ENCODE measurements at places on chromosomes 11 and 22.

DNA sequence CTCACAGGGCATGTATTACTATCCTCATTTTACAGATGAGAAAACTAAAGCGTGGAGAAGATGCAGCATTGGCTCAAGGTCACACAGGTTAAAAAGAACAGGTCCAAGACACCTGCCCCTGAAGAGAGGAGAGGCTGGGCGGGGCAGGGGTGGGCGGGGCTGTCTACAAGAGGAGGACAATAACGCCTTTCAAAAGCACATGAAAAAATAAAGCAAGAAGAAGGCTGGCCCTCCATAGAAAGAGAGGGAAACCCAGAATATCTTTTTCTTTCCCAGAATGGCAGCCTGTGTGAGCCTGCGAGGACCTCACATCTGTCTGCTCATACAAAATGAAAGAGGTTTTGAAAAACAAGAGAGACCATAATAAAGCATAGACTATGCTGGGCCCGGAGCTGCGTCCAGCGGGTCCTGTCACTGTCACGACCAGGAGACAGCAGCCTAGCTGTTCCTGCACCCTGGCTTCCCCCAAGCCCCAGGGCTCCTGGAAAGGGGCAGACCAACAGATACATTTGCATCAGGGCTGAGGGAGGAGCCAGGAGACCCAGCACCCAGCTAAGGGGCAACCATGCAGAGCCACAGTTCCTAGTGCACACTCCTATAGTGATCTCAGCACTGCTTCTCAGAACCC, 61.6 kb downstream of the DSCAML1 start:
- DNase-seq = no peak

DNA sequence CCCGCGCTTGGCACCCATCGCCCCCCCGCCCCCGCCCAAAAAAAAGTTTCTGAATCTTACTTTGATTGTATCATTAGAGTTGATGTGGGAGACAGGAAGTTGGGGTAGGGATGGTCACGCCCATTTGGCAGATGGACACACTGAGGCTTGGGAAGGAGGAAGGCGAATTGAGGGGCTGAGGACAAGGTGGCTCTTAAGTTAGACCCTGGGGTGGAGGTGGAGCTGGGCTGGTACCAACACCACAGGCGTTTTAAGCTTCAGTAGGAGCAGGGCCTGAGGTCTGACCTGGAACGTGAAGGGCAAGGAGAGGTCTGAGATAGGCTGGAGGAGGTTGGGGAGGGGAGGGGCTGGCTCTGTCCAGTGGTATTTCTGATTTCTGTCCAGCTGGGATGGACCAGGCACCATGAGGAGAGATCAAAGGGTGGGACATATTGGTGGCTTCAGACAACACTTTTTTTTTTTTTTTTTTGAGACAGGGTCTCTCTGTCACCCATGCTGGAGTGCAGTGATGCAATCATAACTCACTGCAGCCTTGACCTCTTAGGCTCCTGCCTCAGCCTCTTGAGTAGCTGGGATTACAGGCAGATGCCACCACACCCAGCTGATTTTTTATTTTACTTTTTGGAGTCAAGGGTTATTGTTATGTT, 799 bp upstream of the CDC42BPG start:
- no peak for DNase-seq

DNA sequence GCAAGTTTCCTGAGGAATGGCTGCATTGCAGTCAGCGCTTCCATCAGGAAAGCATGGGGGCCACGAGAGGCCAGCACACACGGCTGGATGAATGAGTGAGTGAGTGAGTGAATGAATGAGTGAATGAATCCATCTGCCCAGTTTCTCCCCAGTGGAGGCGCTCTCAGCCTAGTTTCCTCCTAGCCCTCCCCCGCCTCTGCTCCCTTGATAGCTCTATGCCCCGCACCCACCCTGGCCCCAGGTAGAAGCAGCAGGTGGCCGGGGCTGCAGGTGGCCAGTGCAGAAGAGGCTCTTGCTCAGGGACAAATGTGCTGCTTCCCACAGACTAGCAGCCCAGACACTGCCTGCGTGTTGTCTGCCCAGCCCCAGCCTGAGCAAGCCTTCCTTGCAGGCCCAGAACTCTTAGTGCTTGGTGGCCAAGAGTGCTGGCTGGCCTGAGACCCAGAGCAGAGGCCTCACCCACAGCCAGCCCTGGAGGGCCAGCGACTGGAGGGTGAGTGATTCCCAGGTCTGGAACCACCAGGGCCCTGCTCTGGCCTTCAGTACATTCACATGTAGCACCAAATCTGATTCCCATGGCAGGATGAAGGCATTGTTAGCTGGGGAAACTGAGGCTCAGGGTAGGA, 31.1 kb upstream of the PDGFB start:
- DNase-seq = no peak

GRCh38 chr11:48079596-48079995, 99.2 kb downstream of the PTPRJ start:
- no peak for DNase-seq

- no peak for DNase-seq
Observed at GRCh38 chr11:131691181-131692041, 321.0 kb downstream of the NTM start.

DNA sequence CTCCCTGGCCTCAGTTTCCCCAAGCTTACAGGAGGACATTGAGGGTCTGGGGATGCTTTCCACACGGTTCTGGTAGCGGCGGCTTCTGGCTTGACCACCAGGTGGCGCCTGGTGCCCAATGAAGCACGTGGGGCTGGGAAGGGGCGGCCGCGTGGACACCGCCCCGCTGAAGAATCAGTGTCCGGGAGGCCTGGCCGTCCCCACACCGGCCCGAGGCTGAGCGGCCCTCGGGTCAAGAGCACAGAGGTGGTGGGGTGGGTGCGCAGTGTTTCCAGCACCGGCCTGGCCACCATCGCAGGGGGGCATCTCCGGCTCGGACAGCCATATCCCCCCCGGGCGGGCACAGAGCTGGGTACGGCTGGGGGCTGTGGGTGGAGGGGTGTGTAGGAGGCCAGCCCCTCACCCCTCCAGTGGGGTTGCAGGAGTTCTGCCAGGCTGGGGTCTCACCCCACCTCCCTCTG, 27.8 kb upstream of the PPARA start:
- no peak for DNase-seq

- DNase-seq = no peak
Observed at GRCh38 chr11:125365196-125365931, 130.7 kb downstream of the FEZ1 start.

DNA sequence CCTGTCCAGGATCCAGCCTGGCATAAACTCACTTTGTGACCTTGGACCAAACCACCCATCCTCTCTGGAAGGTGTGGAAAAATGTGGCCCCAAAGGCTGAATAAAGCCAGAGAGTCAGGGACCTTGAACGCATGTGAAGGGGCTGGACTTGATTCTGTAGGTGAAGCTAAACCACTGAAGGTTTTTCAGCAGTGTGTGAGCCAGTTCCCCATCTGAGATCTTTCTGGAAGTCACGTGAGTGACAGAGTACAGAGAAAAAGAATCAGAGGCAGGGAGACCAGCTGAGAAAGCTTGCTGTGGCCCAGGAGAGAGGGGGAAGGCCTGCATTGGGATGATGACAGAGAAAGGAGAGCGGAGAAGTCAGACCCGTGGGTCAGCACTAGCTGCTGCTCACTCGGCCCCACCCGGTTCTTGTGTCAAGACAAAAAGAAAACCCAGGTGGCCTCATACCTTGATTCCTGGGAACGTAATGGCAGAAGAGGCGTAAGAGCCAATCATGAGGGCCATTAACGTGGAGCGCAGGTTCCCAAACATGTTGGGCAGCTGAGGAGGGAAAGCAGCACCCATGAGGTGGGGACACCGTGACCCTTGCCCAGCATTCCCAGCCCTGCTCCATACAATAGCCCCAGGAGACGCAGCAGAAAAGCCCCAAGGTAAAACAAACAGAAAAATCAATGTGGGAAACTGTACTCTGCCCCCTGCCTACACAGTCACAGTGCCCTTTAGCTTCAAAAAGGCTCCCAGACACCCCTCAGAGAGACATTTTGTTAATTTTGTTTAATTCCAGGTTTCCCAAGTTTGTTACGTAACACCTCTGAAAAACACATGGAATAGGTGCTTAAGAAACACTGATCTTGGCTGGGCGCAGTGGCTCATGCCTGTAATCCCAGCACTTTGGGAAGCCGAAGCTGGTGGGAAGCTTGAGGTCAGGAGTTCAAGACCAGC, 17.9 kb downstream of the SLC43A1 start:
- DNase-seq = no peak

GRCh38 chr11:67056267-67057204, at the start of gene RHOD:
Gene RHOD (plus strand): TSS chr11:67056847. CDS start chr11:67056903, 56 bp downstream.
- DNase-seq = no peak

- no peak for DNase-seq
Observed at GRCh38 chr22:35349704-35350538, 31.0 kb upstream of the HMOX1 start.

GRCh38 chr11:110217936-110218335, 78.5 kb downstream of the RDX start:
- DNase-seq = no peak

DNA sequence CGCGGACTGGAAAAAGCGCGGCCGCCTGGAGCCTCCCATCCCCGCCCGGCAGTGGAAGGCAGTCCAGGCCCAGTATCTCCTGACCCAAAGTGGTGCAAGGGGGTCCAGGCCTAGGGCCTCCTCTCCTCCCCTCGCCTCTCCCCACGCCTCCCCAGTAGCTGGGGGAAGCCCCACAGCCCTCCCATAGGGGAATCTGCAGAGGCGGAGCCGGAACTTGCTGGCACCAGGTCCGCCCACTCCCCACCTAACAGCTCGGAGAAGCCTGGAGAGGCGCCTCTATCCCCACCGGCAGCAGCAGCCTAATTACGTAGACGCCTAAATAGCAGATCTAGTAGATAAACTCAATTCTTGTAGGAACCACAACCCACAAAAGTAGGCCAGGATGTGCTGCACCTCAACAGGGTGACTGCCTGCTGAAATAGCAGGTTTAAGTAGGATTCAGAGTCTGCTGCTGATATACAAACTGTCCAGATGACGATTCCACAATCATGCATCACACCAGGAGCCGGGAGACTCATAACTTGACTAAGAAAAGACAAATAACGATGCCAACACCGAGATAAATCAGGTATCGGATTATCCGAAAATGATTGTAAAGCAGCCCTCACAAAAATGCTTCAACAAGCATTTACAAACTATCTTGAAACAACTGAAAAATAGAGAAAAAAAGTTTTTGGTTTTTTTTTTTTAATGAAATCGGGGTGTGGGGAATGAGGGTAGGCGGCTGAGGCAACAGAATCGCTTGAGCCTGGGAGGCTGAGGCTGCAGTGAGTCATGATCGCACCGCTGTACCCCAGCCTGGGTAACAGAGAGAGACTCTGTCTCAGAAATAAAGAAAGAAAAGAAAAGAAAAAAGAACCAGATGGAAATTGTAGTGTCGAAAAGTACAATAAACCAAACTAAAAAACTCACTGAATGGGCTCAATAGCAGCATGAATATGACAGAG, 11.4 kb upstream of the BRD1 start:
- DNase-seq = no peak

DNA sequence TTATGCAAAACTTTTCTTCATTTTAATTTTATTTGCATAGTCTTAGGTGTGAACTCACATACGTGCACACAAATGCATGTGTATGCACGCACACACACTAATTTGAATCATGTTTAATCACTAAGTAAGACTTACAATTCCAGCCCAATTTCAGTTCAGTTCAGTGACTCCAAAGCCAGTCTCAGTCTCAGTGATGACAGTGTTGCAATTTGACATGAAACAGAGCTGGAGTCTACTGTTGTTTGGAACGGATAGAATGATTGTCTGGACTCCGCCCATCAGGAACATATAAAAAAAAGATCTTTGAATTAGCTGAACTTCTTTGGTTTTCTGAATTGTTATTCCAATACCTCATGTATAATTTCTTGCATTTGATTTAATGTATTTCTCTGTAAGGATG, 14.9 kb upstream of the OR51S1 start:
- DNase-seq = no peak

GRCh38 chr22:33063611-33064010, 5.4 kb upstream of the SYN3 start:
- DNase-seq = no peak

- DNase-seq = no peak
Observed at GRCh38 chr11:83035070-83035854, 36.4 kb downstream of the RAB30 start.

GRCh38 chr22:45224988-45225731, 15.5 kb downstream of the KIAA0930 start:
- DNase-seq = no peak

DNA sequence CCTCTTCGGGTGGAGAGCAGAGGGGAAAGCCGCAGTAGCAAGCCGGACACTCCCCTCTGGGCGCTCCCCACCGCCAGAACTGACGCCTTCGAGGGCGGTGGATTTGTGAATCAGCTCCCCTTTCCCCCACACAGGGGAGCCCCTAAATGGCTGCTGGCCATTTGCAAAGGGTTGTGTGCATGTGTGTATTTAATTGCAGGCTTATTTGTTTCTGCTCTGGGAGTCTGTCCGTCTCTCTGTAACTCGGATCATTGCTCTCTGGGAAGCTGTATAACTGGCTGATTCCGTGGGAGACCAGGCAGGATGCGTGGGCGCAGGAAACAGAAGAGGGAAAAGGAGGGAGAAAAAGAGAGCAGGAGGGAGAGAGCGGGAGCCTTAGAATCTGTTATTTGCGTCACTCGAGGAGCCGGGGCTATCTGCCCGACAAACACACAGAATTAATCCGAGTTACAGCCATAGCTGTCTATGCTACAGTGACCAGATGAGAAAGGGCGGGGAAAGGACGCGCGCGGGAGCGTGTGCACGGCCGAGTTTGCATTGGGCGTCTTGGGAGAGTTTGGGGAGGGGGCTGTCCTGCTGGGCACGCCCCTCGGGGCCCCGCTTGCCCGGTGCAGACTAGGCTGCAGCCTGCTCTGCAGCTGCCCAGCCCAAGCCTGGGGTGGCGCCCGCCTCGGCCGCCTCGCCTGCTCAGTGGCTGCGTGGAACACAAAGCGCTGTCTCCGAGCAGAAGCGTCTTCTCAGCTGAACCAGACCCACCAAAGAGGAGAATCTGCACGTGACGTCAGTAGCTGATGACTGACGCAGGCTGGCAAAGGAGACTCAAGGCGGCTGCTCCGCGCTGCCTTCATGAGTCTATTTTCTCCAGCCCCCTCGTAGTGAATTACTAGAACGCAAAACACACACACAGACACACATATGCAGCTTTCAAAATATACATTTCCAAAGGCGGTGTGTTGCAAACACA, 105.3 kb upstream of the HSD17B12 start:
- no peak for DNase-seq

- no peak for DNase-seq
Observed at GRCh38 chr22:27598792-27599191, 202.8 kb downstream of the MN1 start.

DNA sequence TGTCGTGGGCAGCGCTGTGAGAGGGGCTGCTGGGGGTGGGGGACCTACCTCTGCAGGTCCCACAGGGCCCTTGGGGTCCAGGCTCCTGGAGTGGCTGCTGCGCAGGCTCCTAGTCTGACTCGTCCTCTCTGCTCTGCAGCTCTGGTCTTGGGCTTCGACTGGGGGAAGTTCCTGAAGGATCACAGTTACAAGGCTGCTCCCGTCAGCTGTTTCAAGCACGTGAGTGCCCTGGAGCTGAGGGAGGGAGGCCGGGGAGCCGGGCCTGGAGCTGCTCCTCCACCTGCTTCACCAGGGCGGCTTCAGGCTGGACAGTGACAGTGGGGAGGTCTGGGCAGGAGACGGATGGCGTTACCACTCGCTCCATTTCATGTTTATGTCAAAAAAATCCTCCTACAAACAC, 11.9 kb downstream of the L3MBTL2 start:
- DNase-seq = no peak
